ENCODE measurements at places on chromosomes 2 and 18.

GRCh38 chr2:226011716-226012450 is 612.4 kb downstream of the NYAP2 start:
- DNase-seq: no peak

- no peak for DNase-seq
These were observed 24.1 kb downstream of the TFPI start for GRCh38 chr2:187529977-187530721.

- DNase-seq: no peak
These were observed 64.0 kb upstream of the CERS6 start for GRCh38 chr2:168392024-168392423.

- DNase-seq: no peak
These were observed 70.3 kb downstream of the ANTXR1 start for GRCh38 chr2:69083235-69083748.

DNA sequence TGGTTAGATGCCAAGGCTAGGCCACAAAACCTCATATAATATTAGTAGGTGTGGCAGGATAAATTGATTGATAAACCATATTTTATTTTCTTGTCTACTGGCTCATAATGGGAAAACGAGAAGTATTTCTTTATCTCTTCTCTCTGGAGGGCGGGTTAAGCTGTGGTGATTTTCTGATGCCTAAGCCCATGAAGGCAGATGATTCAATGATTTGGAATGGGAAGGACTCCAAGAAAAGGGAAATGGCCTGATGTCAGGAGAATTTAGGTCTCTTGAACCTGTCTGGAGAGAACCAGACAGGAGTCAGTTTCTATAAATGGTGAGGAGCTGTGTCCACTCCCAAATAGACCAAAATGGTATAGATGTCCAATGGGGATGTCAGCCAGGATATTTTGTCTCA is 18.7 kb upstream of the MAP4K3 start:
- DNase-seq: no peak

GRCh38 chr2:42290005-42290404 is 71.0 kb downstream of the COX7A2L start:
- DNase-seq: no peak

- DNase-seq: no peak
These were observed 18.8 kb upstream of the CCDC195 start for GRCh38 chr2:224734949-224735348.

DNA sequence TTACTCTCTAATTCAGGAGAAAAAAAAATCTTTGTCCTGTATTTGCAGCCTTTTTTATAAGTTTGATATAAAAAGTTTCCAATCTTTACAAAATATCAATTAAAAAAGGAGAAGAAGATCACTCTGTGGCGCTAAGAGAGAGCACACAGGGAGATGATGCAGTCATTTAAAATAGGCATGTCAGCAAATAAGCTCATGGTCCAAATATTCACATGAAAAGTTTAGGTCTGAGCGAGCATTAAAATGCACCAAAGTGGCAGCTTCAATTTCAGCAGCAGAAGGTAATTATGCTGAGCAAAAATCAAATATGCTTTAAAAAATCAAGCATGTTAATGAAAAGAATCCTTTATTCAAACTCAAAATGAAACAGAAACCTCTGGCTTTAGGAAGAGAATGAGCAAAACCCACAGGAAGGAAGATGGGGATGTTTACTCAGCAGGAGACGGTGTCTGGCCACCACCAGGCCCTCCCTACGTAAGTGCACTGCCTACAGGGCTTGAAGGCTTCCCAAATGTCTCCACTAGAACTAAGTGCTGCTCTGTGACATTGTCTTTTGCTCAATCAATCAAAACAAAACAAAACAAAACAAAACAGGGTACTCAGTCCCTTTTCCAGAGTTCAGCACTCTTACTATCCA is 120.4 kb downstream of the L3MBTL4 start:
- no peak for DNase-seq

GRCh38 chr2:190255676-190256075 is 64.0 kb downstream of the HIBCH start:
- no peak for DNase-seq

DNA sequence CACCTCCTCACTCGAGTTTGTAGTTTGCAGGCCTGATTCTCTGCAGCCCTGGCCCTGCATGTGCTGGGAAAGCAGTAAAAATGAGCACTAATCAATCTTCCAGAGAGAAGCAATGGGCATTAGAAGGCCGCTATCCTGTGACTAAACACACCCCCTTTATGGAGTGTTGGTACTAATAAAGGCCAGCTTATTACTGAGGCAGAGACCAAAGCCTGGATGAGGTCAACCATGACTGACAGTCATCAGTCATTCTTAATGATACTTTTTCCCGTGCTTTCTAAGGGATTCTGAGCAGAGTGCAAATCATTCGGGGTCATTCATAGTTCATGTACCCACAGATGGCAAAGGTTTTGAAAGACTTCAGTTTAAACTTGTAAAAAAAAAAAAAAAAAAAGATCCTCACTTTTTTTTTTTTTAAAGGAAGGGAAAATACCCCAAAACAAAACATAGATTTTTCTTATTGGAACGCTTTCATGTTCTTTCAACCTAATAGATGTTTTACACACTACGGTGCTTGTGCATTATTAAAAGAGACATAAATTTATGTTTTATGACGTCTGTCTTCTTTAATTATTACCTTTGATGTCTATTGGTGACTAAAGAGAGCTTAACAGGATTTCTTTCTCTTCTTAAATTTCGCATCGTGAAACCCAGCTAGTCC is 13.2 kb downstream of the TSHZ1 start:
- peak; percentile 50 for DNase-seq

DNA sequence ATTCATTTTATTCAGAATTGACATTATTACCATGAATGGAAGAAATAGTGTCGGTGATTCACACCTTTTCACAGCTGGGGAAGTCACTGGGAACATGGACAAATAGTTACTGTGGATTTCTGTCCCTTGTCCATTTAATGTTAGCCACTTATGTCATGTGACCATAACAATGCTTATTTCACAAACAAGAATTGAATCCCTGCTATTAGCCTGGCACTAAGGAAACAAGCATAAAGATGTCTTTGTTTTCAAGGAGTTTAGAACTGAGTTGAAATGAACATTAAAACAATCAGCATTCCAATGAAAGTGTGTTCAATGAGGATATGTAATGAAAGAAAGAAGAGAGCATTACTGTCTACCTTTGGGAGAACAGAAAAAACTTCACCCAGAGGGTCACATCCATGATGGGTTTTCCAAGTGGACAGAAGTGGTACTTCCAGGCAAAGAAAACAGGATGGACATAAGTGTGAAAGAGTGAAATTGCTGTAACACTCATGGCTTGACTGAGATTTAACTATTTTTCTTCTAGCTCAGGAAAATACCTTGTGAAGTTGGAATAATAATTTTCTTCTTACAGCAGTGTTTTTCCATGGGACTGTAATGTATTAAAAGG is 324.5 kb upstream of the UBE2E3 start:
- DNase-seq: no peak

DNA sequence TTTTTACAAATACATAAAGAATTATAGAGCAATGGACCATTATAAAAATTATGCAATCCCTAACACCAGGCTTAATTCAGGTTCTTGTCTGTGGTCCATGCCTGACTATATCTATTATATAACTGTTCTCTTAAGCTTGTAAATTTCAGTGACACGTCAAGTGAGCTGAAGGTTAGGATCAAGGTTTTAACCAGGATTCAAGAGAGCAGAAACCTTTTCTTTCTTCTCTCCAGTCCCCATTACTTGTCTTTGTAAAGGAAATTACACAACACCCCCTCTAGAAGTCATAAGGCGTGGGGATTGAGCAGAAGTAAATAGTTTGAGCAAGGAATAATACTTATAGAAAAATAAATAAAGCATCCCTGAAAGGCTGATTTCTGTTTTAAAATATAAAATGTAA is 122.0 kb downstream of the ZNF521 start:
- DNase-seq: no peak

DNA sequence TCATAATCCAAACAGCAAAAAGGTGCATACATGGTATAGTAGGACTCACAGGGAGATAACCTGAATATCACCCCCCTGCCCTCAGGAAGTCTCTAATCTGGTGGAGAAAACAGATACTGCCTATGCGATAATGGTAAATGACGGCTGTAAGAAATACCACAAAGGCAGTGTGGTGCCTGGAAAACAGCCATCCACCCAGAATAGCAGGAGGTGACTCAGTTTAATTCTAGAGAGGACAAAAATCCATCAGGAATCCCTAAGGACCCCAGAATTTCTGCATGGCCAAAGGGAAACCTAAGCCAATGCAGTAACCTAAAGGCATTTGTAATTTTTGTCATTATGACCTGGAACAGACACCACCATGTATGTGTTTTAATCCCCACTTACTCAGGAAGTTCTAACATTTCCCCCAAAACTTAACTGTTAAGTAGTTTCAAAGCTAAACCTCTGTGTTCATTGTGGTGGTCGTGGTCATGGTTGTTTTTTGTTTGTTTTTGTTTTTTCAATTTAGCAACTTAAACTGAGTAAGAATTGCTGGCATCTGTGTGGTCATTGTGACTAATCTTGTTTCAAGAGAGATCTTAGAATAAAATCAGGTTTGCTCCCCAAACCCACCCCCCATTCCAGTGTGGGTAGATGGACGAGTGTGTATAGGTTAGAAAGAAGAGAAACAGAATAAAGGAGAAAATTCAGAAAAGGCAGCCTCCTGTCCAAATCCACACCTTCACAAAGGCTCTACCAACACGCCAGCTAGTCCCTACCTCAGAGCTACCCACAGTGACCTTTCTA is 121.5 kb upstream of the CDCA7 start:
- DNase-seq: no peak

DNA sequence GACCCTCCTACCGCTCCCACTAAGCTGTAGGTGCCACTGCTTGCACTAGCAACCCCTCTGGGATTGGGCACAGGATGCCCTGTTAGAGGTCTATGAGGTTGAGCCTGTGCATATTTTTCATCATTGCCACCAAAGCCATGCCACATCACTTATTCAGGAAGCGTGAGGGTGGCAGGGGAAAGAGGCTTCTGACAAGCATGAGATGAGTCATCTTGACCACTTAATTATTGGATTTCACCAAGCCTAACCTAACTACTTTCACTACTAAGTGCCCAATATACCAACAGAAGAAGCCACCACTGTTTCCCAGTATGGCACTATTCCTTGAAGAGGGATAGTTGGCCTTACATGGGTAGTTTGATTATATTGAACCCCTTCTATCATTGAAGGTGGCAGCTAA is 181.3 kb upstream of the EPHA4 start:
- DNase-seq: no peak

GRCh38 chr2:71781695-71782228 is 328.4 kb downstream of the DYSF start:
- DNase-seq: no peak

DNA sequence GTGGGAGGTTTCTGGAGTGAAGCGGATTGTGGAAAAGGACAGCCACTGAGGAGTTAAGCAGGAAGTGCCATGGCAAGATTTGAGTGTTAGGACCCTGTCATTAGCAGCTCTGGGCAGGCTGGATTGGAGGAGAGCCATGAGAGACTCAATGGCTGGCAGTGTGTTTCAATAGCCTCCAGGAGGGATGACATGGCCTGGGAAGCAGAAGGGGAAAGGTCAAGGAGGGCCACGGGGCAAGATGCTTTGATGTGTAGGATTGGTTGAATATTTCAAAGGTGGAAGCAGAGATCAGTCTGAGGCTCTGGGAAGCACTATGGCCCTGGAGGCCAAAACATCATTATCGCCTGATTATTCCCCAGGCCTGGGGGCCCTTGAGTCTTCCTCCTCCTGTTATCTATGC is 229.0 kb upstream of the HS6ST1 start:
- no peak for DNase-seq

DNA sequence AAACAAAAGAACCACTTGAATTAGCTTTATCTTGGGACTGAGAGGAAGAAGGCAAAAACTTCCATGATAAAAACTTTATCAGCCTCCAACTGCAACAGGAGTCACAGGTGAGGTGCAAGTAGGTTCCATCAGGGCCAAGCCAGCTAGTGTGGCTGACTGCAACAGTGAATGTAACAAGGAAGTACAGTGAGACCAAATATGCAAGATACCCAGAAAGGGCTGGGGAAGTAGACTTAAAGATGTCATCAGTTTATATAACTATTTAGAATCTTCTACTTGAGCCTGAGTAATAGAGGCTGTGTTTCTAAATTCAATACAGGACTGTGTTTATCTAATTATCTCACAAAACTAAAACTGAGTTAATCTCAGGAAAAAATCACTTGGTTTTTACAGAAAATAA is 14.8 kb downstream of the PLEKHM3 start:
- DNase-seq: no peak

DNA sequence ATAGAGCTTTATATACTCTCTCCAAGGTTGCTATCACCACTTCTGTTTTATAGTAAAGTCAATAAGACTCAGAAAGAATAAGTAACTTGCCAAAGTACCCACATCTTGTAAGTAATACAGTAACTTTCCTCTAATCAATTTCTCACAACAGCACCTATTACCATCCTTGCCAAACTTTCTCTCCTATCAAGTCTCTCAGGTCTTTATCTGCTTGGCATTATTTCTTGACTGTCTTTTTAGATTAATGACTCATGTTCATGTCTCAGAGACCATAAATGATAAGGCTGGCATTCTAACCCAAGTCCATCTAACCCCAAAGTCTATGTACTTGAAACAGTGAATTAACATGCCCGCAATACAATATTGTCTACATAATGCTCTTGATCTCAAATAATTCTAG is 618.0 kb upstream of the ZEB2 start:
- no peak for DNase-seq

DNA sequence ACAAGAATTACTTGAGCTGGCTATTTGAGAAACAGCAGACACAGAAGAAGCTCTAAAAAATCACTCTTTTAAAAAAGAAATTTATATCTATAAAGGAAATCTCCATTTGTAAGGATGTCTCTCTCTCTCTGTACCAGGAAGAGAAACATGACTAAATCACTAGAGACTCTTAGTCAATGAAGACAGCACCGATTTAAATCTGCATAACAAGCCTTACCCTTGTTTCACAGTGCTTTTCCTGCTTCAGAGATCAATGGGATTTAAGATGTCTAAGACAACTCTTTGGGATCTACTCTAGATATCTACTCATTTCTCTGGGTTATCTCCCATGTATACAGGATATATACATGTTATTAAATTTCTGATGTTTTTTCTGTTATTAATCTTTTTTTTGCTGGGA is 359.2 kb upstream of the RND3 start:
- DNase-seq: no peak

DNA sequence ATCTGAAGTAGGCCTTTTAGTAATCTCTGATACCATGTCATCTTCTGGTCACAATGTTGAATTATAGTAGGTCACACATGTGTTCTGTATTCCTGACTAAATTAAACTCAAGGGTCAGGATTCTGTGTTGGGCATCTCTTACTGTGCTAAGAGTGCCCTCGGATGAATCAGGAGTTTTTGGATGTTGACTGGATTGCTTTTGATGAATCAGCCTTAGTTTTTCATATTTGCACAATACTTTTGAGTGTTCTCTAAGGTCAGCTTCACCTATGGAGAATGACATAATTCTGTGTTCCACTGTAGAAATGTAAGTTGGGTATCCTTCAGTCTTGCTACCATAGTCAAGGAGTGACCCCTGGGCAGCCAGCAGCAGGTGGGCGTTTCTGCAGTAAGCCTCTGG is 190.1 kb downstream of the PTPRM start:
- DNase-seq: no peak

DNA sequence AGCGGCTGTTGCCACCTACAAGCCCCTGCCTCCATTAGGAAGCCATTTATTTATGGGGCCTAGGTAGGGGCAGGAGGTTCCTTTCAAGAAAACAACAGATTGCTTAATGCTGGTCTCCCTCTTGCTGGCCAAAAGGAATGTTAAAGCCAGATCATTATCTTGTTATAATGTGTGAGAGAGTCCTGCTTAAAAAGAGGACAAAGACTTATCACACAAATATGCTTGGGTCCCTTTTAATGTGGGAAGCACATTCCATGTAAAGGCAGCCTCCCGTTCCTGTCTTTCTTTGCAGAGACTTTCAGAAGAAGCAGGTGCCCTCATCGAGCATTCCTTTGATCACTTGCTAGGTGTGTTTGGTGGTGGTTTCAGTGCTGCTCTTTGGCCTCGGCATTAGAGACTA is 76.4 kb downstream of the AGAP1 start:
- DNase-seq: no peak

Data from NCI-H187 treated with DMSO at 0.1 percent for 48 hours (cell line).